ENCODE measurements at places on chromosomes 11 and 22.

DNA sequence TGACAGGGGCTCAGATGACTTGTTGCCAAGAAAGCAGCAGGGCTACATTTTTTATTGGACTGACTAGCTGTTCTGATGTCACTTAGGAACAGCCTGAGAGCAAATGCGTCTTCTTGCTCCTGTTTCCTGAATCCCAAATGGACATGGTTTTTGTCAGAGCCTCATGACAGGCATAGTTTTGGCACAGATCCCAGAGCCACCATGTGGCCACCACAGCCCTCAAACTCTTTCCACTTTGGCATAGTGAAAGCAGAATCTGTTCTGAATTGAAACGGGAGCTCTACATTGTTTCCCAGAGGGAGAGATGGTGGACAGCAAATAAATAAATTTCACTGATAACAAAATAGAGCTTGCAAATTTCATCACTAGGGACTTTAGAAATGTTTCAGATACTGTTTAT lies 222.2 kb downstream of the C11orf87 start:
- peak; percentile 11 for DNase-seq

DNA sequence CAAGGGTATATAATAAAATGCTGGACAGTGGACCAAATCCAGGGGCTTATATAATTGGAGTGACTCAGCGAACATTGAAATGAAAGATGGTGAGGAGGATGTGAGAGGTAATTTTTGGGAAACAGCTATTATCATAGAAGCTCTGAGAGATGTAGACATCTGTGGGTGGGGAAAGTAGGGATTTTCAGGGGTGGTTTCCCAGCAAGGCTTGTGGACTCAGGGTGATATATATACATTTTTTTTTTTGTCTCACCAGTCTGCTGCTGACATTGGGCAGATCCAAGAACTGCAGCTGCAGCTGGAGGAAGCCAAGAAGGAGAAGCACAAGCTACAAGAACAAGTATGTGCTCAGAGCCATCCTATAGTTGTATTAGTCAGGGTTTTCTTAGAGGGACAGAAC lies 208.1 kb downstream of the MYO18B start:
- DNase-seq: no peak

DNA sequence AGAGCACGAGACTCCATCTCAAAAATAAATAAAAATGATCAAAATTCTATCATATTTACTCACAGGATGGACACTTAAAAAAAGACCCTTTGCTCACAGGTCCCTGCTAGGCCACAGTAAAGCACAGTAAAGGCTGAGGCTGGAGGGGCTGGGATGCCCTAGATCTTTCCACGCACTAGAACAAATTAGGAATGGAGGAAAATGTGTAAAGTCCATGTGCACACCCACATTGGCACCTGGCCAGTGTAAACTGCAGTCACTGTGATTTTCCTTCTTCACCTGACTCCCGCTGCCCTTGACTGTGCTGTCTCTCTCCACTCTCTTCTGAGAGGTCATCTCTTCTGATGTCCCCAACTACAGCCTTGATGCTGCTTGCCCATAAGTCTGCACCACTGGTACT lies 195.5 kb downstream of the EFCAB6 start:
- no peak for DNase-seq

- DNase-seq: no peak
These were observed 69.1 kb upstream of the PARVG start for GRCh38 chr22:44111562-44112155.

GRCh38 chr11:33779849-33780528 lies 5.7 kb upstream of the FBXO3 start:
- DNase-seq: no peak

DNA sequence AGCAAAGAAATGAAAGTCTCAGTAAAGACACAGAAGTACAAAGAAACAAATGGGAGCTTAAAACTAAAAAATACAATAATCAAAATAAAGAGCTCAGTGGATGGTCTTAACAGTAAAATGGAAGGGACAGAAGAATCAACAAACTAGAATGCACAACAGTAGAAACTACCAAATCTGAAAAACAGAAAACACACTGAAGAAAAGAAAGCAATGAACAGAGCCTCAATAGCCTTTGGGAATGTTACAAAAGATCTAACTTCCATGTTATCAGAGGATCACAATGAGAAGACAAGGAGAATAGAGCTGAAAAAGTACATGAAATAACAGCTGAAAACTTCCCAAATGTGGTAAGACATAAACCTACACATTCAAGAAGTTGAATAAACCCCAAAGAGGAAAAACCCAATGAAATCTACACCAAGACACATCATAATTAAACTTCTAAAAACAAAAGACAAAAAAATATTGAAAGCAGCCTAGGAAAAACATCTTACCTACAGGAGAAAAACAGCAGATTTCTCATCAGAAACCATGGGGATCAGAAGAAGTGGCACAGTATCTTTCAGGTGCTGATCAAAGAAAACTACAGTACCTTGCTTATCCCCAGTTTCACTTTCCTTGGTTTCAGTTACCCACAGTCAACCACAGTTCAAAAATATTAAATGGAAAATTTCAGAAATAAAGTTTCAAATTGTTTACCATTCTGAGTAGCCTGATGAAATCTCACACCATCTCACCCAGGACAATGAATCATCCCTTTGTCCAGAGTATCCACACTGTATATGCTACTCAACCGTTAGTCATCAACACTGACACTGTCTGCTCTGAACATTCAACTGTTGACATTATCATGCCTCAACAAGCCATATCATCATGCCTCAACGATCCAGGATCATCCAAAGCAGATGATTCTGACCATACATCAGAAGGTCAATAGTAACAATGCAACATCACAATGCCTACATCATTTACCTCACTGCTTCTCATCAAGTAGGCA lies 22.2 kb downstream of the RRAS2 start:
- DNase-seq: no peak

GRCh38 chr11:103109818-103110388 lies 677 bp downstream of the DYNC2H1 start:
- DNase-seq: no peak

- no peak for DNase-seq
These were observed 1.1 kb downstream of the SCN2B start for GRCh38 chr11:118175031-118175992.

- no peak for DNase-seq
These were observed 368.9 kb downstream of the DDX10 start for GRCh38 chr11:109033627-109034338.

- DNase-seq: no peak
These were observed 46.2 kb downstream of the P4HA3 start for GRCh38 chr11:74265256-74265655.

DNA sequence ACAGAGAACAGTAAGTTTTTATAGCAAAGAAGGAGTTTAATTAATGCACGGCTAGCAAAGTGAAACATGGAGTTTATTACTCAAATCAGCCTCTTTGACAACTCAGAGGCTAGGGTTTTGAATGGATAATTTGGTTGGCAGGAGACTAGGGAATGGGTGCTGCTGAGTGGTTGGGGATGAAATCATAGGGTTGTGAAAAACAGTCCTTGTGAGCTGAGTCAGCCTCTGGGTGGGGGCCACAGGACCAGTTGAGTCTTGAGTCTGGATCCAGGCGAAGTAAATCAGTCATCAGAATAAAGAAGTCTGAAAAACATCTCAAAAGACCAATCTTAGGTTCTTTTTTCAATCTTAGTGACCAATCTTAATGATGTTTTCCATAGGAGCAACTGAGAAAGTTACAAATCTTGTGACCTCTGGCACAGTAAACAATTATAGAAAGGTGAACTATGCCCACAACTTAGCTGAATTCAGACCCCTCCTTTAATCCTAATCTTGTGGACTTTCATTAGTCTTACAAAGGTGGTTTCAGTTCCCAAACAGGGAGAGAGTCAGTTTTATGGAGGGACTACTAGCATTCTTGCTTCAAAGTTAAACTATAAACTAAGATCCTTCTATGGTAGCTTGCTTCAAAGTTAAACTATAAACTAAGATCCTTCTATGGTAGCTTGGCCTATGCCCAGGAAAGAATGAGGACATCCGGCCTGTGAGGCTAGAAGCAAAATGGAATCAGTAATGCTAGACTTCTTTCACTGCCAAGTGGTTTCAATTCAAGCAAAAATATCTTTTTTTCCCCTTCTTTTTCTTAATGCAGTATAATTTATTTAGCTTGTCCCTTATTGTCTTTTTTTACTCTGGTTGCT lies 84.5 kb downstream of the AASDHPPT start:
- no peak for DNase-seq
